Stimulated activated CD4-positive, alpha-beta T cell treated with anti-CD3 and anti-CD28 coated beads, Interleukin-4, amount 100 ng/mL, for 48 hours (primary cell): ENCODE measurements at places on chromosomes 16 and 17.

DNA sequence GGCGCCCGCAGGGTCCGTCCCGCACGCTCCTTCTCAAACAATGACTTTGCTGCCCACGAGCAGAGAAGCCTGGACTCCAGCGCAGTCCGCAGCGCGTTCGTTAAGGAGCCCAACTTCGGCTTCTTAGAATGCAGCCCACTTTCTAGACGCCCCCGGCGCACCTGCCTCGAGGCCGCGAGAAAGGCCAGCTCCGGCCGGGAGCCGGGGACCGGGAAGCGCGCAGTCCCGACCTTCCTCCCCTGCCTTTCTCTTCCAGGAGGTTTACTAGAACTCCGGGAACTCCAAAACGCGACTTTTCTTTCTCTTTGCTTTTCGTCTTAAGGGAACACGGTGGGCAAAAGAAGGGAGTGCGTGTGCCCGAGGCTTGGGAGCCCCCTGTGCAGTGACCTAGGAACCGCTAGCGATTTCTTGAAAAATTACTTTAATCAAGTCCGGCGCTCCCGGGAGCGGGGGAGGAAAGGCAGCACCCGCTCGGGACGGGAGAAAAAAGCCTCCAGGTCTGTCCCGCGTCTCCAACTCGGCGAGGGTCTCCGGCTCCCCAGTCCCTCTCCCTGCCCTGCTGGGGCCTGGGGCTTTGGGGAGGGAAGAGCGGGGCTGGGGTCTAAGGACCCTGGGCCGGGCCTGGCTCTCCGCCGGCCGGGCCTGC is 2.6 kb downstream of the HNF1B start:
- no peak for DNase-seq

DNA sequence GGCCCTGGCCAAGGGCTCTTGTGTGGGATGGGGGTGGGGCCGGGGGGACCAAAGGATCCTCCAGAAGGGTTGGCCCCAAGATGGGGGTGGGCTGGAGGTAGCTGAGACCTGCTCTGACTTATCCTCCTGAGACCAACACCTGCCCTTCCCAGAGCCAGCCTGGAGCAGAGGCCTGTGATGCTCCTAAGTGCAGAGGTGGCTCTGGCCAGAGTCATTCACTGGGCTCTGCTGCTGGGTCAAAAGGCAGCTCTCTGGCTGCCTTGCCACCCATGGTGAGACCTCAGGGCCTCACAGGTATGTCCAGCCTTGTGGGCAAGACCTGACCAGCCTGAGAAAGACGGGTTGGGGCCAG is 393 bp downstream of the SERPINF2 start:
- no peak for DNase-seq

- DNase-seq, result no peak
Observed at GRCh38 chr17:57480438-57481196, 224.3 kb downstream of the MSI2 start.

DNA sequence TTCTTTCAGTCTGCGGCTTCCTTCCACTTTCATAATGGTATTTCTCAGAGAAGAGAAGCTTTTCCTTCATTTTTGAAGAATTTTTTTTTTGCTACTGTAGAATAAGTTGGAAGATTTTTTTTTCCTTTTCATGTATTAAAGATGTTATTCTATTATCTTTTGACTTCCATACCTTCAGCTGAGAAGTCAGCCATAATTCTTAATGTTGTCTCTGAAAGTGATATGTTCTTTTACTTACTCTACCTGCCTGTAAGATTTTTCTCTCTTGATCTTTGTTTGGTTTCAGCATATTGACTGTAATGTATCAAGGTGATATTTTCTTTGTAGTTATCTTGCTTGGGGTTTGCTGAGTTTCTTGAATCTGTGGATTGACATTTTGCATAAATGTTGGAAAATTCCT is 143.5 kb upstream of the TOX3 start:
- no peak for DNase-seq

DNA sequence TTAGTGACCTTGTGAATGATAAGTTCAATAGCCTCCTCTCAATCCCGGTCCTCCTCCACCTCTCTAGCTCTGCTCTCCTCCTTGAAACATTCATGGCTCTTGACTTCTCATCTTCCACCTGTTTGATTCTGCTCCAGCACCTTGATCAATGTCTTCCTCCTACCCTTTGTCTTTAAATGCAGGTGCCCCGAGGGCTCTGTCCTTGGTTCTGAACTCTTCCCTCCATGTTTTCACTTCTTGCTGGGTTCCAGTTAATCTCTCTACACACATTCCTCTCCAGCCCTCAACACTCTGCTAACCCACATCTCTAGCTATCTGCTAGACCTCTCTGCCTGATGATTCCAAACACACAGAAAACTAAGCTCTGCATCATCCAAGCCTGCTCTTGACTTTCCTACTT is 13.4 kb downstream of the CD300E start:
- DNase-seq, result no peak

- no peak for DNase-seq
Observed at GRCh38 chr16:3095869-3096268, 3.2 kb downstream of the ZSCAN10 start.

DNA sequence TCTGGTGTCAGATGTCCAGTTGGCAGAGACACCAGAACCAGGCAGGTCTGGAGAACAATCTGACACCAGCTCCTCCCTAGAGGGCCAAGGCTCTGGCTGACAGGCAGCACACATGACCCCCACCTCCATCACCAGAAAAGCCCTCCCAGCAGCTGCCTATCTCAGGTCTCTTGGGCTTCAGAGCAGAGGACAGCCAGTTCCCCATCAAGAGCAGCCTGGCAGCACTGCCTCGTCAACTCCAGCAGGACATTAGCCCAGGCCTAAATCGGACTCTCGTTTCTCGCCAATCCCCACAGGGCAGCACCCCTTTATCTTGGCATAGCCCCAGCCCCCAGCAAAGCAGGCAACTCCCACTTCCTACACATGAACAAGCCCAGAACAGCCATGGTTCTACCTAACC is 4.4 kb downstream of the JUP start:
- no peak for DNase-seq

GRCh38 chr17:40485851-40486521 is 15.4 kb downstream of the TNS4 start:
- no peak for DNase-seq

DNA sequence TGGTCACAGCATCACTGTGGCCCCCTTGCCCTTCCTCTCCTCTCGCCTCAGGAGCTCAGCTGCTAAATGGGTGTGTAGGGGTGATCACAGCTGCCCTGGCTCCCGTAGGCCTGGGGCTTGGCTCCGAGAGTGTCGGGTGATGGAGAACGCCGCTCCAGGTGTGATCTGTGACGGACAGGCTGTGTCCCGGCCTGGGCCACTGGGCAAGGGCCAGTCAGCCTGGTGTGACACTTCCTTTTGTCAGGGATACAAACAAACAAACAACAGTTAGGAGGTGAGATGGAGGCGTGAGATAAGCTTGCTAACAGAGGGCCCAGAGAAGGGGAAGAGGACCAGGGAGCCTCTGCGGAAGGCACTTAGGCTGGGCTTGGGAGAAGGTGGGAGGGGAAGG is 2.0 kb downstream of the ADGRG1 start:
- DNase-seq, result no peak

- no peak for DNase-seq
Observed at GRCh38 chr16:56600398-56600999, 7.9 kb upstream of the MT2A start.

GRCh38 chr17:80999536-81000333 is 8.1 kb downstream of the CHMP6 start:
- no peak for DNase-seq

DNA sequence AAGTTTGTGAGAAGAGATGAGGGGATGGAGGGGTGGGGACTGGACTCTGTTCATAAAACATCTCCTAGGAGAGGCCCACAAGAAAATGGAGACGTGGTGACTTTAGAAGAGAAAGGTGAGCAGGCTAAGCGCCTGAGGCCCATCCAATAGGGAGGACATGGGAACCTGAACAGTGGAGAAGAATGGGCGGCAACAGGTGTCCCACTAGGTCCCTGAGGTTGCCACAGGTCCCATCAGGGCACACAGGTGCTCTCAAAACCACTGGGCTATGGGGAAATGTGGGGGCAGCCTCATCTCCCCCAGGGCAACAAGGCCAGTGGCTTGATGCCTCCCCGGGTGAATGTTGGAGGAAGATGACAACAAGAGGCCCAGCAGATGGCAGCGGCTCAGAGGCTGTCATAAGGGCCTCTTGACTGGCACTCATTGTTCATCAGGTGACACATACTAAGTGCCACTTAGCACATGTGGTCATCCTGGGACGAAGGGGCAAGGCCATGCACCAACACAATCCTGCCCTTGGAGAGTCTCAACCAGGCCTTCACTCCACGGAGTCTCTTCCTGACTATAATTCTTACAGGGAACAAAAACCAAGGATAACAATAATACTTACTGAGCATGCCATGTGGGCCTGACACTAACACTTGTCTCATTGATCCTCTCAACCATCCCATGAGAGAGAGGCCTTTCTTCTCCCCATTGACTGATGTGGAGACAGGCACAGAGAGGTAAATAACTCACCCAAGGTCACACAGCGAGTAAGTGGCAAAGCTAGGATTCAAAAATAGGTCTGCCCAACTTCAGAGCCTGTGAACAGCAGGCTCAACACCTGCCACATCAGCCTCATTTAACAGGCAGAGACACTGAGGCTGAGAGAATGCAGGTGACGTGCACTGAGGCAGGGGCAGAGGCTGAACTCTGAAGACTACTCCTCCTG is 38.0 kb downstream of the CUEDC1 start:
- DNase-seq, result no peak

GRCh38 chr17:21001111-21001812 is 41.5 kb downstream of the USP22 start:
- no peak for DNase-seq

GRCh38 chr16:3520413-3520812 is 19.6 kb downstream of the CLUAP1 start:
- DNase-seq, result no peak

DNA sequence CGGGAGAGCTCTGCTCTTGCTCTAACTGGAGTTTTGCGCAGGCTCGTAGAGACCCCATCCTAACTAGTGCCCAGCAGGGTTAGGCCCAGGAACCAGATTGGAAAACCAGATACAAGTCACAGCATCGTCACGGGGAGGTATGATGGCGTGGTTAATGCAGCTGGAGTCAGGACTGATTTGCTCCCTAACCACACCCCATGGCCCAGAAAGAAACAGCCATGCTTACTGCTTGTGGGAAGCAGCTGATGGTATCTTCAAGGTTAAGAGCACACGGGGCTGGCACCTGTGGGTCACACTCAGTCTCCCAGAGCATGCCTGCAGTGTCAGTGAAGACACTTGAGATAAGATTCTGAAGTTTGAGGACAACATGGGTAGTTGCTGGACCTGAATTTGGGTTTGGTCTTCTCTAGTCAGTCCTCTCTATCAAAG is 60.2 kb downstream of the WIPI1 start:
- no peak for DNase-seq

DNA sequence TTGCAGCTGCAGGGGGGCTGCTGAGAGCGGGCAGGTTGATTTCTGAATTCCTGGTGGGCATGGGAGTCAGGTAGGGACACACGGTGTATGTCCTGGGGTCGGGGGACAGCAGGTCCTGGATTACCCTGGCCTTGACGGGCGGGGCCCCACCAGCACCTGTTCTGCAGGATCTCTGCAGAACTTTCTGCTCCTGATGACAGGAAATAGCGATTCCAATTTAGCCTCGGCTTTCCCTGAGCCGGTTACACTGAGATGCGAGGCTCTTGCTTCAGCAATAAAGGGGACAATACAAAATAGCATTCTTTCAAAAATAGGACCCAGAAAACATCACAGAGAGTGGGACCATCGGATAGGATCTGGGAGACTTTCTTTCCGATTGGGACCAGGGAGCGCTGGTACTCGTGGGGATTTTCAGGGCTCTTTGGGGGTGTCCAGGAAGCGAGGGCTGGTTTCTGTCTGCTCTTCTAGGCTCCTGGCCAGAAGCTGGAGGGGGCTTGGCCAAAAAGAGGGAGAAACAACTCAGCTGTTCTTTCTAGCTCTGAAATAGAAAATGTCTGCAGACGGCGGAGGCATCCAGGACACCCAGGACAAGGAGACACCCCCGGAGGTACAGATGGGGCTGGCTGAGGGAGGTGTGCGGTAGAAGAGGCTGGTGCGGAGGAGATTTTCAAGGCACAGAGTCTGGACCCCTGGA is 642 bp downstream of the ZNF205 start:
- DNase-seq, result no peak

DNA sequence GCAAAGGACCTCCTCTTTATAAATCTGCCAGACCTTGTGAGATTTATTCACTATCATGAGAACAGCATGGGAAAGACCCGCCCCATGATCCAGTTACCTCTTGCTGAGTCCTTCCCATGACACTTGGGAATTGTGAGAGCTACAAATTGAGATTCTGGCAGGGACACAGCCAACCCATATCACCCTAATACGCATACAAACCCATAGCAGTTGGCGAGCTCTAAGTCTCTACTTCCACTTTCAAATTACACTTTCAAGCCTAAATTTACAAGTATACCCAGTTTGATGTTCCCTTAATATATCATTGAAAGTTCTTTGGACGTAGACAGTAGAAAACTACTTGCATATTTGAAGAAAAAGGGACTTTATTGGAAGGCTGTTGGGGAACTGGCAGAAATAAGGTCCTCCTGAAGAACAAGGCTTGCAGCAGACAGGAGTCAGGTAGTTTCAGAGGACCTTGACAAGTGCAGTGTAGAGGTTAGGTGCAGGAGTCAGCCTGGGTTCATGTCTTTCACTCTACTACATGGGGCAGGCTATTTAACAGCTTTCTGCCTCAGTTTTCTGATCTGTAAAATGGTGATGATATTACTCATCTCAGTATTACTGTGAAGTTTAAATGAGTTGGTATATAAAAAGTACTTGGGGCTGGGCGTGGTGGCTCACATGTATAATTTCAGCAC is 107.9 kb upstream of the EEF2KMT start:
- no peak for DNase-seq

DNA sequence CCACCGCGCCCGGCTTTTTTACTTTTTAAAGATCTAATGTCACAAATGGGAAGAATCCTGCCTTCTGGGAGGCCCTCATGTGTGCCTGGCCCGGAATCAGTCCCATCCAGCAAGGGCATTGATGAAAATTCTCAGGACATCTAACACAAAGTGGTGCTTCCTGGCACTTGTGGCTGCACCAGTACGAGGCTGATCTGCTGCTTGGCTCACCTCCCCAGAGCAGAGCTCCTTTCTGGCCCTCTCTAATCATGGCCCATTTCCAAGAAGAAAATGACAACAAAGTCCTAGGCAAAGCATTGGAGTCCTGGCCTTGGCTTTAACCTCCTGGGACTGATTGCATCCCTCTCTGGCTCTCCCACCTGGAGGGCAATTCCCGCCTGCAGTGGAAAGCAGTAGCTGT is 50.7 kb upstream of the SIAH1 start:
- no peak for DNase-seq

GRCh38 chr17:45129940-45130680 is 2.2 kb downstream of the PLCD3 start:
- no peak for DNase-seq

GRCh38 chr16:23398987-23399805 is 53.8 kb downstream of the COG7 start:
- no peak for DNase-seq

DNA sequence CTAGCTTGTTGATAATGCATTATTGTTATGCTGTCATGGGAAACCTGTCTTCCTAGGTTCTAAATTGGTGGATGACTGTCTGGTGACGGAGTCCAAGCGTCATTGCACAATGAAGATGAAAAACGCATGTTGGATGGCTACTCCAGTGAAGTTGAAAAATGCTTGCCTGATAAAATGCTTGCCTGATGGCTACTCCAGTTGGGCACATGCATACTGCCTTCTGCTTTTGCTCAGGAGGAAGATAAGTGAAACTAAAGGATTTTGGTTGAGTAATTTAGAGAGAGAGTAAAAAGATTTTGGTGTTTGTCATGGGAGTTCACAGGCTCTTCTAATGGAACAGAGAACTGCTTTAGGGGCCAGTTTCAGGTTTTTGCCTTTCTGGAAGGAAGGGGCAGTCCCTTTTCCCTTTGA is 118.6 kb downstream of the PRKCA start:
- no peak for DNase-seq
